ENCODE measurements at places on chromosomes 2 and 18.

- no peak for DNase-seq
These were observed 255.8 kb upstream of the SLC14A2 start for GRCh38 chr18:45359275-45360009.

- DNase-seq: no peak
These were observed 13.1 kb upstream of the RAX start for GRCh38 chr18:59286341-59286740.

DNA sequence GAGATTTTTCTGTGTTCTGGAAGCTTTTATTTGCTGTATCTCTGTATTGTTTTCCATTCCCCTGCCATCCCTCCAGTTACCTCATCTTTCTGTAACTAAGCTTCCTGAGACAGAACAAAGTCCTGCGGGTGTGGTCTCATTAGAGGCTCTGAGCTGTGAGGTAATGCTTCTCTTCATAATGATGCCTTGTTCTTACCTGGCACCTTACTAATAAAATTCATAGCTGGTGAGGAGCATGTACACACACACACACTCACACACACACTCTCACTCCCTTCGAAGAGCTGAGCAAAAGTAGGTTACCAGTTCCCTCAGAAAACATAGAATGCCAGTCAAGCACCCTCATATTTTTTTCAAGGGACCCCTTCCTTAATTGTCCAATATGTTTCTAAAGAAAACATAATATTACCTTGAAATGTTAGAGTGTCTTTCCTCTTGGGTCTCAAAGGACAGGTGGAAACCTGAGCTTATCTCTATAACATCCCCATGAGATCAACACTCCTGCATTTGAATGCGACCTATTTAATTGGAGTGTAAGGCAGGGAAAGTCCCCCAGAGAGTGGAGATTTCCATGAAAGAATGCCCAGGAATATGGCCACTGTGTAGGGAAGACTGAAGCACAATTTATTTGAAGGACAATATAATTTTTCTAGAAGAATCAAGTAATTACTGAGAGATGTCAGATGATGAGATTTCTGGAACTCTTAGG is 161.6 kb upstream of the NCK2 start:
- DNase-seq: no peak

GRCh38 chr2:236180076-236180816 is 12.1 kb upstream of the GBX2 start:
- DNase-seq: peak; percentile 55

- peak; percentile 89 for DNase-seq
These were observed 114.9 kb downstream of the SPP2 start for GRCh38 chr2:234165421-234165820.

DNA sequence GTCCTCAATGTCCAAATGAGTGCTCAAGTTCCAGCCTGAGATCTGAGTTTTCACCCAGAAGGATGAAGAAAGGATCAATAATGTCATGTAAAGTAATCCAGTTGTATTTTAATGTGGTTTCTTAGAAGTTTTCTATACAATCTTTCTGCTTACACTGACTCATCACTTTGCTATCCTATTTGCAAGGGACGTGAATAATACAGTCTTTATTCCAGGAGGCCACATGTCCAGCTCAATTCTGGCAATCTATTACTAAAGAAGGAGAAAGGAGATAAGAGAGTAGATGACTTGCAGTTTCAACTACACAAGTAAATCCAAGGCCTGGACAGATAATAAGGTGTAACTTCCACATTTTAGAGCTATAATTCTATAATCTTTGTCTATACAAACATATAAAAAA is 601.1 kb upstream of the SETBP1 start:
- peak; percentile 54 for DNase-seq

GRCh38 chr2:98692090-98693054 is 38.6 kb downstream of the MGAT4A start:
- no peak for DNase-seq

Measured in fibroblast of skin of left quadriceps (primary cell).